ENCODE measurements at places on chromosomes 3 and 15. TPM values are rescaled to one million over a fixed set of nuclear protein-coding genes. Genes with fewer than 3 reads are reported as not detected.

DNA sequence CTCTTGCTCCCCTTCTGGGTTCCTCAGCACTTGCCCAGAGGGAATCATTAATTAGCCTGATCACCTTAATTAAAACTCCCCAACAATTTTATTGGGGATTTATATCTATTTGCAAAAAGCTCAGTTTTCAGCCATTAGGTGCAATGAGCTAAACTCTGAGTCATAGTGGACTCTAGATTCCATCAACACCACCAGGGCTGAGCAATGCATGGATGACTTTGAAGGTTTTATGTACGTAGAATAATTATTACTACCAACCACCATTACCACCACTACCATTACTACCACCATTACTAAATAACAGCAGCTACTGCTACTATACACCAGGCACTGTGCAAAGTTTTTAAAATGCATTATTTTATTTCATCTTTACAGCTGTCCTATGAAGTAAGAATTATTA lies 81.2 kb downstream of the ZNF621 start:
- DNase-seq, result no peak

GRCh38 chr15:47933865-47934264 lies 186.9 kb upstream of the SLC24A5 start:
- DNase-seq, result no peak

GRCh38 chr3:127848131-127849129 lies 26.1 kb upstream of the MGLL start:
- DNase-seq, result no peak

DNA sequence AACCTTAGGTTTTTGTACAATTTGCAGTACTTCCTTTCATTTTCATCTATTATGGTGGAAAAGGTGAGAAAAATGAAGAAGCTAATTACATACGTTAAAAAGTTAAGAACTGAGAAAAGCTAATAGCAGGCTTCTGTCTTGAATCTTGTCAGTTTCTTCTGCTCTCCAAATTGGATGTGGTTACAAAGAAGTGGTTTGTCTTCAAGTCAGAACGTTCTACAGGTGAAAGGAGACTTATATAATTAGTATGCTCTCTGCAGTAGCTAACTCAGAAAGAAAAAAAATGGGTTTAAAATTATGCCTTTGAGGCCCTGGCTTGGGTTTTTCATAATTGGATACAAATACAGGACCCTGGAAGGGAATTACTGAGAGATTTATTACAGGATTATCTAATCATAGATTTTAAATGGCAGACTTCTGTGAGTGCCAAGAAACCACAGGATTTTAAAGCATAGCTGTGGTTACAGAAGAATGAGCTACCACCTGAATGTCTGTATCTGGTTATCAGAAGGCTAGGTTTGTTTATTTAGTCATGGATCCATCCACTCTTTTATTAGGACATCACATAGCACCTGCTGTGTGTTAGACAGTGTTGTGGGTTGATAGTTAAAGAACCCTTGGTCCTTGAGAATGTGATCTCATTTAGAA lies 528.1 kb upstream of the MCTP2 start:
- no peak for DNase-seq

GRCh38 chr15:31893780-31894179 lies 136.5 kb upstream of the CHRNA7 start:
- no peak for DNase-seq

DNA sequence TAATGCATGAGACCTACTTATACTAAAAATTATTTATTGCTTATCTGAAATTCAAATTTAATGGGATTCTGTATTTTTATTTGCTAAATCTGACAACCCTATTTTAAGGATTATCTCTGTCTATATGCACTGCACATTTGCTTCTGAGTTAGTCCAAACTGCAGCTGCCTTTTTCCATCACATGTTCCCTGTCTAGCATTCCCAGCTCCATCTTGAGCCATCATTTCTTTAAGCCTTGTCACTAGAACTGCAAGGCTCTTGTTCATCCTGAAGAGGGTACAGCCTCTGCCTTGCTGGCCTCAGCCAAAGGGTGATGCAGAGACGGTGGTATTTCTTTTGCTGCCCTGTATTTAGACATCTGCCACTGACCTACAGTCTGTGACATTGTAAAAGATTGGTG lies 125.8 kb upstream of the STT3B start:
- DNase-seq, result no peak

DNA sequence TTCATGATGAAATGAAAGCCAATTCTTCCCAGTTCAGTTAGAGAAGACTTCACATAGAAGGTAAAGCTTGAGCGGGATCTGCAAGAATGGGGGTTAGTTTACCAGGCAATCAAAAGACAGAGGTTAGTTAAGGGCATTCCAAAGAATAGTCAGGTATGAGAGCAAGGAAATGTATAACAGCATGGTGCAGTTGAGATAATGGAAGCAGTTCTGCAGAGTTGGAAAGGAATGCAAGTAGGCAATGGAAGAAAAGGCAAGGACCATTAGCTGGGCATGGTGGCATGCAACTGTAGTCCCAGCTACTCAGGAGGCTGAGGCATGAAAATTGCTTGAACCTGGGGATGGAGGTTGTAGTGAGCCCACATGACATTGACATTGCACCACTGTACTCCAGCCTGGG lies 55.0 kb downstream of the LSAMP start:
- no peak for DNase-seq

GRCh38 chr15:75228787-75229186 lies 27.1 kb downstream of the C15orf39 start:
- DNase-seq, result no peak

GRCh38 chr3:169966951-169967915 lies 626 bp downstream of the SEC62 start:
- DNase-seq, result no peak

DNA sequence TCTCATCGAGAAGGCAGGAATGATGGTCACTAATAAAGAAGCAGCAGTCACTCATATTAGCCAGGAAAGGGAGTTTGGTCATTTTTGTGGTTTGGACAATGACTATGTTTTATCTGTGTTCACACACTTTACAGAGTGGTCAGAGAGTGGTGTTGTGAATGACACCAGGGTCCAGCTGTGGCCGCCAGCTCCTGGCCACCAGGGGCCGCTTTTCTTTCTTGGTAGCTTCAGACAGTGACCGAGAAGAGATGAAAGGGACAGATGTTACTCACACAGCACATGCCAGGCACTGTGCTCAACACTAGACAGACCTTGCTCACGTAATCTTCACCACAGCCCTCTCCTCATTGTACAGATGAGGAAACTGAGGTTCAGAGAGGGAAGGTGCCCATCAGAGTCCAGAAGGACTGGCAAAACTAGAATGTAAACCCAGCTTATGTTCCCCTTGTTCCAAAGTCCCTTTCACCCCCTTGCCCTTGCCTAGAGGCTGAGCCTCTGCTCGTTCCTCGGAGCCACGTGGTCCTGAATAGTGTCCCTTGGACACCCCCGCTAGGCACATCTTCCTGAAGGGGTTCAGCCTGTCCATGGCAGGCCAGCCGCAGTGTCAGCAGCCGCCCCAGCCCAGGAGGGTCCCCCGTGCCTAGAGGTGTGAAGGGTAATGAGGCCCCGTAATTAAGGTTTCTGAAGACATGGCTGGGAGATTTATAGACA lies 55.6 kb downstream of the CYP11A1 start:
- no peak for DNase-seq

The GOLGA8G gene
- not detected for total RNA-seq

The LARP6 gene
- 31.9 TPM for total RNA-seq

The GOLGA6L7 gene
- total RNA-seq, result not detected

The SERPINI1 gene
- total RNA-seq, result 5.3 TPM
